HT1080 (cell line): ENCODE measurements at places on chromosomes 3 and 15. TPM values are rescaled to one million over a fixed set of nuclear protein-coding genes. Genes with fewer than 3 reads are reported as not detected.

DNA sequence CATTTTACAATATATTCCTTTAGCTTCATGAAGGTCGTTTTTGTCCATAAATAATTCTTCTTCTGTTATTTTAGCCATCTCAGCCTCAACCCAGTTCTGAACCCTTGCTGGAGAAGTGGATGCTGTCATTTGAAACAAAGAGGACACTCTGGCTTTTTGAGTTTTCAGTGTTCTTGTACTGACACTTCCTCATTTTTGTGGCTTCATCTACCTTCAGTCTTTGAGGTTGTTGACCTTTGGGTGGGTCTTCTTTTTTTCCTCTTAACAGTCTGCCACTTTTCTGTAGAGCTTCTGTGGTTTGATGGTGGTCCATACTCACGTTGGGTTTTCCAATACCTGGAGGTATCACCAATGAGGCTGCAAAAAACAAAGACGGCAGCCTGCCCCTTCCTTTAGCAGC lies 650.9 kb downstream of the PDCD6IP start:
- no peak for DNase-seq

ERICH6 gene
- total RNA-seq = not detected in 2 replicates

GRCh38 chr3:108835101-108835500 lies 12.5 kb downstream of the TRAT1 start:
- DNase-seq = no peak

- no peak for DNase-seq
These were observed 133.7 kb downstream of the CHCHD6 start for GRCh38 chr3:126837773-126838172.

GRCh38 chr3:24704496-24704895 lies 209.8 kb upstream of the THRB start:
- peak; percentile 84 for DNase-seq

DNA sequence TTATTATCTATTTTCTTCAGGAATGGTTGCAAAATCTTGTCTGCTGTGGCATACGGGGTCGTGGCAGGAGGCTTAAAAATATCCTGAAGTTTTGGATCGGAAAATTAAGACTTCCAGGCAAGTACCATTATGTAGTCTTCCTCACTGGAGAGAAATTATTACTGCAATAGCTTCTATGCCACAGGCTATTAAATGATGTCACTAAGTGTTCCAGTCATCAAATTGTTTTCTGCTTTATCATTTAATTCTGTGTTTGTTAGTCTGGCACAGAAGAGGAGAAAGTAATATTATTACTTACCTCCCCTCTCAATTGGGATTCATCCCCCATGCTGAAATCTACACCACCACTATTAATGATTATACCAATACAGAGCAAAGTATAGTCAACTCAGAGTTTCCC lies 378.2 kb upstream of the ALCAM start:
- no peak for DNase-seq

- DNase-seq = no peak
These were observed 101.9 kb upstream of the SLCO3A1 start for GRCh38 chr15:91751611-91752010.

DNA sequence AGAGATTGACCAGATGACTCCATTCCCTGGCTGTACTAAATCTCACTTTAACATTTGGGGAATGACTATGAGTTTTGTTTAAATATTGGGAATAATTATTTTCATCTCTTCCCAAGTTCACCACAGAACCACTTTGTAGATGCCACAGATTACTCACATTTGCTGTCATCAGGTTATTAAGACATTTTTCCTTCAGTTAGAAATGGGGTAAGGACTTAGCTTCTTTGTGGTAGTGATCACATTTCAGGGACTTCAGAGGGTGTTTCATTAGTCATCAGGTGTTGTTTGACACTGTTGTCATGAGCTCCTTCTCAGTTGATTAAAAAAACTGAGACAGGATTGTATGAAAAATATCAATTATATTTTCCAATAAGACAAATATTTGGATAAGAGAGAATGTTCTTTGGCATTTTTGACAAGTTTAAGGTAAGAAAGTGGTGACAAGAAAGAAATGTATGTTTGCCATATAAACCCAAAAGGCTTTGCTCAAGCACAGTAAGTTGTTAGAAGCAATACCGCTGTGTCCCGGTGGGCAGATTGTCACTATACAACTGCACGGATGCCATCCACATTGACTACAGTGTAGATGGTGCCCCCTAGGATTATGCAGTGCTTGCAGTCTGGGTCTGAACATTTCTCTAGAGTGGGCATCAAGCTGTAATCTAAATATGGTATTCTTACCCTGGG lies 22.3 kb downstream of the FBXL2 start:
- DNase-seq = peak; percentile 80

DNA sequence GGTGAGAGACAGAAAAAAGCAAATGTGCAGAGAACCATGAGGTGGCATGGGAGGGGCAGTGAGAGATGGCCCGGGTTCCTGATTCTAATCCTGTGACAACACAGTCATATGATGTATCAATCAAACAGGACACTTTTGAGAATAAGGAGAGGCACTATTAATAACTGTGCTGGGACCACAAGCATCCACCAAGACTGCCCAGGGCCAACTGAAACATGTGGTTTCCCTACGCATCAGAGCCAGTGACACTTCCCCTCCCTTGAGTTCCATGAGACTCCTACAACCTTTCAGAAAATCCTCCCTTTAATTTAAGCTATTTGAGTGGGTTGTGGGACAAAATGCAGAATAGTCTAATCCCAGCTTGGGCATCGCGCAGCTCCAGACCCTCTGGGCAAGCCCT lies 17.4 kb downstream of the SH3BP5 start:
- DNase-seq = no peak

DNA sequence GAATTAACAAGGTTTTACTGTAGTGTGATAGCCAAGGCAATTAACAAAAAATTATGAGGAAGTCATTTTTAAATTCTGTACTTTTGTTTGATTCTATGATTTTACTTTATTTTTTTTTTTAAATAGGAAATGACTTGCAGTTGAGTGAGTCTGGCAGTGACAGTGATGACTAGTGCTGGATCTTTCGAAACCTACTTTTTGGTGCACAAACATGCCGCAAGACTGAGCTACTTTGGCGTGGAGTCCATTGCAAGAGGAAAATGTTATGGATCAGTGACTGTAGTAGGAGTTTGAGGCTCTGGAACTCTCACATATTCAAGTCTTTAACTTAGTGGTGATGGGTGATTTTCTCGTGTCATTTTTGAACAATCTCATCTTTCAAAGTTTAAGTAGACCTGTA lies 11.6 kb downstream of the EAF1 start:
- peak; percentile 56 for DNase-seq

DNA sequence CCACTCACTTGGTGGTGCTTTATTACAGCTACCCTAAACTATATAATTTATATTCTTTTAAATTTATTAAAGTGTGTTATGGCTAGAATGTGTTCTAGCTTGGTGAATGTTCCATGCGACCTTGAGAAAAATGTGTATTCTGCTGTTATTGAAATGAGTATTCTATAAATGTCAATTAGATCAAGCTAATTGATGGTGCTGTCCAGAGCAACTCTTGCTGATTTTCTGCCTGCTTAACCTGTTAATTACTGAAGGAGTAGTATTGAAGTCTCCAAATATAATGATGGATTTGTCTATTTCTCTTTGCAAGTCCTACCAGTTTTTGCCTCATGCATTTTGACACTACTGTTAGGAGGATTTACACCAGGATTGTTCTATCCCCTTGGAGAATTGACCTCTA lies 3.2 kb upstream of the TEX9 start:
- DNase-seq = no peak

DNA sequence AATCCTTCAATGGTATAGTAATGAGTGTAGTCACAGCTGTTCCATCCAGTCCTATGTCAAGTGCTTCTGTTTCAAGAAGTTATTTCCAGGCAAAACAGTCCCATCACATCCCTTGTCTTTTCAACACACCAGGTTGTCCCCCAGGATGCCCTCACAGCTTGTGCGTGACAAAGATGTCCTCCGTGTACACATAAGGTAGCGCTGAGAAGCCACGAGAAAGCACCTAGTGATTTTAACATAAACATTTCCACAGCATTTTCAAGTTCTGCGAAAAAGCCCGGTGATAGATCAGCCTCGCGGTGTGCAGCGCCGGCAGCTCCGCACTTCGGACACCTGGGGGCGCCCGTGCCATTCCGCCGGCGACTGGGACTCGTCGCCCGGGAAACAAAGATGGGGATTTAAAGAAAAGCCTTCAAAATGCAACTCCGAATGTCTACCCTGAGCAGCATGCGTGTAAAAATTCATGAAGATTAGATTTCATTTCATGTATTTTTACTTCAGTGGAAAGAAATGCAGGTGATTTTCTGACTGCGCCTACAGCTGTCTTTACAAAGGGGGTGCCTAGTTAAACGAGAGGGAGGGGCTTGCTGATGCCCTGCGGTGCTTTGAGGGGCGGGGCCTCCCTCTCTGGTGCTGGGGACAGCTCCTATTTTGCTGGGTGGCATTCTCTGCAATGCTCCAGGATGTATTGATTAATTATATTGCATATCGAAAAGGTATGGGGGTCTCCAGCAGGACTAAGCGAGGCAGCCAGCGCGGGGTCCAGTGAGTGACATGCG lies 49.9 kb downstream of the KY start:
- peak; percentile 69 for DNase-seq
